ENCODE measurements at places on chromosomes 11 and 22.

- DNase-seq: no peak
Observed at GRCh38 chr11:103499710-103500340, 390.6 kb downstream of the DYNC2H1 start.

DNA sequence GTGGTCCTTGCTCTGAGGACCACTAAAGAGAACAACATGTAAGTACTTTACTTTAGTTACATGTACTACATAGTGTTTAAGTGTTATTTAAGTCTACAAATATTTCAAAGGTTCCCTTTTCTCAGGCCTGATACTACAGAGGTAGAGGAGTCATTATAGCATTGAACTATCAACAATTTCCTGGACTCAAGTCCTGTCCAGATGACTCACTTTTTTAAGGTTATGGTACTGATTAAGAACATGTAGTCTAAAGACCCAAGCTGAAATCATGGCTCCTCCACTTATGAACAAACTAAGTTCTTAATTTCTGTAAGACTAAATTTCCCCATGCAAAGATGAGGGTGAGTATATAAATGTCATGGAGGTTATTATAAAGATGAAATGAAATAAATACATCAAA, 74.7 kb downstream of the NARS2 start:
- no peak for DNase-seq

DNA sequence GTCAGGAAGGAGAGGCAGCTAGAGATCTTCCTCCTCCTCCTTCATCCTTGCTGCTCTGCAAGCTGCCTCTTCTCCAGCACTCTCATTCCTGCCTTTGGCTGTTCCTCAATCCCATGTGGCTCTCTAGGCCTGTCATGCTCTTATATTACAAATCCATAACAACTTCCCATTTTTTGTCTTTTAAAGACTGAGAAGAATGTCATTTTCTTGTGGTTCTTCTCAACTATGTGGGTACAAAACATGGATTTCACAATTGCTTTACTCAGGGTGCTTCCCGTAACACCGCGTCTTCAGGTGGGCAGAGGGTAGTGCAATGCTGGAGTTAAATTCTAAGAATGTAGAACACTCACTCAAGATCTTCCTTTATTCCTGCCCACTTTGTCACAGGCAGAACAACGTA, 6.8 kb upstream of the CAT start:
- no peak for DNase-seq

- no peak for DNase-seq
Observed at GRCh38 chr22:20256027-20256426, 12.1 kb downstream of the RTN4R start.

- no peak for DNase-seq
Observed at GRCh38 chr11:43941257-43941994, 1.0 kb upstream of the C11orf96 start.
